Activated naive CD8-positive, alpha-beta T cell treated with anti-CD3 and anti-CD28 coated beads for 36 hours (primary cell): ENCODE measurements at places on chromosomes 2 and 18. TPM values are rescaled to one million over a fixed set of nuclear protein-coding genes. Genes with fewer than 3 reads are reported as not detected.
A peak's percentile ranks its signal among the peaks of the same experiment; 100 is the strongest.

DNA sequence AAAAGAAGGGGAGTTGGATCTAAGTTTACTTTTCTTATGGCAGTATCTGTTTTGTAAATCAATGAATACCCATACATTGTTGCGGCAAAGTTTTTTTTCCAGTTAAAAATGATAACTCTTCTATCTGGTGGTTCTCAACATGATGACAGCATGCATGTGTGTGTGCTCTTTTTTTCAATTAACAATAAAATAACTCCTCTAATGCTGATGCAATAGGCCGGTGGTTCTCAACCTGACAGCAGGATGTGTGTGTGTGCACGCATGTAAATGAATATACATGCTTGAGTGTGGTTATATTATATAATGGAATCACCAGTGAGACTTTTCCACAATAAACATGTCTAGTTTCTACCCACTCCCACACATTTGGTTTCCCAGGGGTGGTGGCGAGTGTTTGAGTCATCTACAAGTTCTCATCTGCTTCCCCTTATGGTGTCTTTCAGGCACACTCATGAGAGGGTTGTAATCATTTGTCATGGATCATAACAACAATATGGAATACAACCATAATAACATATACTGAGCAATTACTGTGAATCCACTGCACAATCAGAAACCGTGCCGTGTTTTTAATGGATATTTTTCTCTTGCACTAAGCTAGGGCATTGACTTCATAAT, 31.2 kb downstream of the PARD3B start:
- H3K4me1 ChIP-seq: peaks cover 8% of the 10 kb centered on the region
- H3K36me3 ChIP-seq: no peaks in the 10 kb centered on the region
- peak overlapping the region; percentile 12 for H3K27ac ChIP-seq
- H3K4me3 ChIP-seq: no peak overlapping the region
- H3K27me3 ChIP-seq: peaks cover 14% of the 10 kb centered on the region
- DNase-seq: peak; percentile 24

DNA sequence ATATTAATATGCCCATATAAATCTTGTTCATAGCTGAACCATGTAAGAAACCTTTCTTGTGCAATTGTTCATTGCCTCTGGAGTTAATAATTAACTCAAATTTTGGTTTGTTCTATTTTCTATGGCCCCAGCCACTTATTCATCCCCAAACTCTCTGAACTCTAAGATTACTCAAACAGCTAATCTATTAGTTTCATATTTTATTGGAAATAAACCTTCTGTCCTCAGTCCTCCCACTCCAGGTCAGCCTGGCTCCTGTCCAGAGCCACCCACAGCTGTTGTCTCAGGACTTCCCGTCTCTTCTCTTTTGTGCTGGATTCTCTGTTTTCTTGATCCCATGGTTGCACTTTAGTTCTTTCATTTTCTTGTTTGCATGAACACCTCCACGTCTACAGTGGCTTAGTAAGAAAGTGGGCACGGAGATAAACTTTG, 4.4 kb upstream of the RNF103 start:
- no peak overlapping the region for H3K27ac ChIP-seq
- no peak overlapping the region for H3K4me3 ChIP-seq
- peaks cover 5% of the 10 kb centered on the region for H3K4me1 ChIP-seq
- no peak for DNase-seq

DNA sequence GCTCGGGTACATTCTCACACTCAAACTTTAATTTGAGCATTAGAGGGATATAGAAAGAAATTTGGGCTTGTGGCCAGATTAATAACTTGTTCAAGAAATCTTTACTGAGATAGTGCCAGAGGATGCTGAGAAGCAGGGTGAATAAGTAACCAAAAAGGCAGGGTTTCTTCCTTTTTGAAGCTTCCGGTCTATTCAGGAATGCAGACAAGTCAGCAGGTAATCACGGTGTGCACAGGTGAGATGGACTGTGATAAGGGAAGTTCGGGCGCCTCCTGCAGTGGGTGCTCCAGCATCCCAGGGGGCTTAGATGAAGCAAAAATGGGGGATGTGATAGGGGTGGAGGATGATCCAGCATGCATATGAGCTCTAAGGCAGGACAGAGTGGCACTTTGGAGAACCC, 44.9 kb upstream of the CYP1B1 start:
- H3K27me3 ChIP-seq: peaks cover 13% of the 10 kb centered on the region
- H3K36me3 ChIP-seq: no peaks in the 10 kb centered on the region
- DNase-seq: no peak

GRCh38 chr2:129752176-129752575, 227.3 kb upstream of the RAB6C start:
- H3K36me3 ChIP-seq: no peaks in the 10 kb centered on the region
- no peak overlapping the region for H3K27ac ChIP-seq
- H3K4me3 ChIP-seq: no peak overlapping the region
- peaks cover 15% of the 10 kb centered on the region for H3K27me3 ChIP-seq
- H3K4me1 ChIP-seq: peaks cover 3% of the 10 kb centered on the region
- no peak for DNase-seq

DNA sequence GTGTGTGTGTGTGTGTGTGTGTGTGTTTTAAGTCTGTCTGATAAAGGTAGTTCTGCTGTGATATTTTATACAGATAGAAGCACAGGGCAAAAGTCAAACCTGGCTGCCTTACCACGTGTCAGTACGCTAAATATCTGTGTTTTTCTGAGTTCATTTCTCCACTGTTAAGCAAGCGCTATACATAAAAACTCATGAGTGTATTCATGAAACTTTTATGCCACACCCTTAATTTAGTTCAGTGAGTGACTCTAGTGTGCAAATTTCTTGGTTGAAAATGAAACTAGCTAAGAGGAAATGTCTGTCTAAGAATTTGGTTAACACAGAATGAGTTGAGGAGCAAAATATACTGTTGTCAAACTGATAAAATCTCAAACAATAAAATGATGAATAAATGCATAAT, 11.2 kb downstream of the CASP10 start:
- H3K36me3 ChIP-seq: peaks cover 62% of the 10 kb centered on the region
- peak overlapping the region; percentile 60 for H3K27ac ChIP-seq
- H3K27me3 ChIP-seq: no peaks in the 10 kb centered on the region
- H3K4me3 ChIP-seq: peak overlapping the region; percentile 40
- peaks cover 66% of the 10 kb centered on the region for H3K4me1 ChIP-seq

DNA sequence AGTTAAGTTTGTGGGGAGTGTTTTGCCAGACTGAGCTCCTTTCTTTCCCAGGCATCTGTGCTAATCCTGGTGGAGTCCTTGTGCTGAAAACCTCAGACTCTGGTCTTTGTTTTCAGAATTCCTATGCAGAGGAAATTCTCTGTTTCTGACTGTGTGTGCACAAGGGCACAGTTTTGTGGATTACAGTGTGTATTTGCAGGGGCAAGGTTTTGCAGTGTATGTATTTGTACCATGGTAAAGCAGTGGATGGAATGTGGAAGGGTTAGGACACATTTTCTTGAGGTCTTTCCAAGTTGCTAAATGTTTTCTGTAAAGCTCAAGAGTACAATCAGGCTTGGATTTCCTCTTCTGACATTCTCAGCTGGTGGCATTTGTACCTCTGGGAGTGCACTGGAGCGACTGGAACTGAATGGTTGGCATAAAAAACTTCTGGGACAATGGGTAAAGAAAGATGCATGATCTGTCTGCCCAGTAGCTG, 139.5 kb upstream of the RND3 start:
- H3K27ac ChIP-seq: no peak overlapping the region
- no peaks in the 10 kb centered on the region for H3K27me3 ChIP-seq
- no peaks in the 10 kb centered on the region for H3K4me1 ChIP-seq
- H3K36me3 ChIP-seq: no peaks in the 10 kb centered on the region
- H3K4me3 ChIP-seq: no peak overlapping the region

DNA sequence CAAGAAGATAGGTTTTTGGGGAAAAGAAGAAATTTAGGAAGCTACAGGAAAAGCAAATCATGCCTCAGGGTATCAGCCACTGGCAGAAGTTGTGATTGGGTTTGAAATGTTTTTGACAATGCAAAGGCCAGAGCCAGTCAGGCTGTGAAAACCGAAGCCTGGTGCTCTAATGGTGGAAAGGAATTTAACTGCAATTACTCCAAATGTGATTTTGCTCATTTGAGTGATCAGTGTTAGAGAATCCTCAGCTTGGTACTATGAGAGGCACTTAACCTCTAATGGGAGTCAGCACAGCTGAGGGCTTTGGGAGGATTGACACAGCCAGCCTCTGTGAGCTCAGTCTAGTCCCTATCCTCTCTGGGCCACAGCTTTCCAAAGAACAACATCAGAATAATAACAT, 176.5 kb downstream of the LRRTM1 start:
- no peak overlapping the region for H3K27ac ChIP-seq
- H3K4me1 ChIP-seq: no peaks in the 10 kb centered on the region
- no peak for DNase-seq
- no peak overlapping the region for H3K4me3 ChIP-seq
- H3K36me3 ChIP-seq: no peaks in the 10 kb centered on the region

- DNase-seq: no peak
- peaks cover 2% of the 10 kb centered on the region for H3K36me3 ChIP-seq
Observed at GRCh38 chr2:201839727-201840126, 33.4 kb downstream of the CDK15 start.

DNA sequence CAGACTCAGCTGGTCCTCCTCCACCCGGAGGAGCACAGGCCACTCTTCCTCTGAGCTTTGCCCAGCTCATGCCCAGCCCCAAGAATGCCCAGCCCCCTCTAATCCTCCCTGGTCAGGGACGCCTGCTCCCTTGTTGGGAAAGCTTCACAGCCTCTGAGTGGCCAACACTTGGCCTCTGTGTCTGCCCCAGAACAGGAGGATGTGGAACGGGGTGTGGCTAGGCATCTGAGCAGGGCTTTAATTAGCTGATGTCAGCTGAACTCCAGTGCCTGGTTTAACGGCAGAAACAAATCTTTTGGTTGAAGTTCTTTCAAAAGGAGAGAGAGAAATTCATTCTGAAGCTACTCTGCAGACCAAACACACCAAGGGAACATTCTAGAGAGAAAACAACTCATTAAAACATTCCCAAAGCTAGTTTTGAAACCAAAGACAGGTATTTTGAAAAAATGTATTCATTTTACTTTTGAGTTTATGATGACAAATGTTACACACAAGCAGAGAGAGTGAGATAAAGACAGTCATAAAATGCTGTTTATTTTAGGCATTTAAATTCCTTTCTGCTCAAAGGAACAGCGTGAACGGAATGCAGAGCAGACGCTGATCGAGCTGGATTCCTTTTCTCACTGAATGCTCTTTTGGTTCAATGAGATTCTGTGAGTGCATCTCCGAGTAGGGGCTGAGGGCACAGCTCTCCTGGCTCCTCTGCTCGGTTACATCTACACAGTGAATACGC, 63.8 kb downstream of the RTP5 start:
- H3K27ac ChIP-seq: no peak overlapping the region
- DNase-seq: no peak
- no peak overlapping the region for H3K4me3 ChIP-seq
- no peaks in the 10 kb centered on the region for H3K4me1 ChIP-seq

- H3K4me3 ChIP-seq: no peak overlapping the region
- peaks cover 5% of the 10 kb centered on the region for H3K4me1 ChIP-seq
- H3K36me3 ChIP-seq: no peaks in the 10 kb centered on the region
- H3K27me3 ChIP-seq: no peaks in the 10 kb centered on the region
Observed at GRCh38 chr18:74446631-74447403, 10.3 kb downstream of the DIPK1C start.

- no peak overlapping the region for H3K4me3 ChIP-seq
- peaks cover 32% of the 10 kb centered on the region for H3K27me3 ChIP-seq
- no peaks in the 10 kb centered on the region for H3K36me3 ChIP-seq
- peak overlapping the region; percentile 45 for H3K27ac ChIP-seq
- no peak for DNase-seq
- H3K4me1 ChIP-seq: peaks cover 8% of the 10 kb centered on the region
Observed at GRCh38 chr18:44681076-44681970, 635 bp downstream of the SETBP1 start.

GRCh38 chr2:126749537-126749936, 93.6 kb downstream of the GYPC start:
- no peak for DNase-seq
- H3K4me1 ChIP-seq: peaks cover 19% of the 10 kb centered on the region
- H3K27me3 ChIP-seq: no peaks in the 10 kb centered on the region
- H3K27ac ChIP-seq: no peak overlapping the region
- H3K36me3 ChIP-seq: no peaks in the 10 kb centered on the region
- no peak overlapping the region for H3K4me3 ChIP-seq

DNA sequence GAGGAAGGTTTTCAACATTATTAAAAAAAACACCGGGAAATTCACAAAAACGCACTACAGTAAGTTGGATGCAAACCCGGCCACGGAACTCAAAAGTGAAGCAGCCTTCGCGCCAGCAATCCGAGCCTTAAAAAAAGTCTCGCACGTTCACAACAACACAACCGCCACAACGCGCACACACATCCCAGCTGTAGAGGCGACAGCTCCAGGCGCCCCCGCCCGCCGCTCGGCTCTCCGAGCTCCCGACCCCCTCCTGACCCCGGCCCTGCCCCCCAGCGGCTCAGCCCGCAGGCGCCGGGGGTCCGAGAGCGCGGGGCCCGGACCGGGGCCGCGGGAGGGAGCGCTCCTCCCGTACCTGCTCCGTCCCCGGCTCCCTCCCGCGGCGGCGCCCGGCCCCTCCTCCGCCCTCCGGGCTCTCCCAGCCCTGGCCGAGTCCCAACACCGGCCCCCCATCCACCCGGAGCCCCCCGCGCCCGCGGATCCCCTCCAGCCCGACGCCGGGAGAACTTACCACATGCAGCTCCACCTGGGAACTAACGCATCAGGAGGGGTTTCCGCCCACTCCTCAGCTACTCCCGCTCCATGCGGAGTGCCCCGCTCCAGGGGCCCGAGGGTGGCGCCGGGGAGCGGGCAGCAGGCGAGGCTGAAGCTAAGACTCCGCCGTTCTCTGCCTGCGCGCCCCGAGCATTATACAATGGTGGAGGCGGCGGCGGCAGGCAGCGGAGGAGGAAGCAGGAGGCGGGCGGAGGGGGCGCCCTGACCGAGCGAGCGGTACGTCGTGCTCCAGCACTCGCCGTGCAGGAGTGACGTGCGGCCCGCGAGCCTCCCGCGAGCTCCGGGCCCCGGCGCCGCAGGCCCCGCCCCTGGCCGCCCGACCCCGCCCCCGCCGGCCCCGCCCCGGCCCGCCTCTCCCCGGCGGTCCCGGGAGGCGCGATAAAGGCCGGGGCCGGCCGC, at the start of gene SERTAD2:
Gene SERTAD2, minus strand, starts transcription at position 805 of the 954 bp plus-strand sequence. CDS start 17,042 bp downstream, outside the sequence.
- no peaks in the 10 kb centered on the region for H3K36me3 ChIP-seq
- peak within 1 kb of the TSS; percentile 90 for H3K27ac ChIP-seq
- peaks cover 75% of the 10 kb centered on the region for H3K4me1 ChIP-seq
- H3K4me3 ChIP-seq: peak within 1 kb of the TSS; percentile 86

- no peaks in the 10 kb centered on the region for H3K36me3 ChIP-seq
- no peak overlapping the region for H3K4me3 ChIP-seq
- H3K4me1 ChIP-seq: no peaks in the 10 kb centered on the region
- no peak for DNase-seq
- H3K27ac ChIP-seq: no peak overlapping the region
Observed at GRCh38 chr18:61413396-61413795, 80.2 kb downstream of the CDH20 start.

OR6B2 gene
- total RNA-seq: not detected

LAPTM4A gene
- total RNA-seq: 20.5 TPM

SRD5A2 gene
- not detected for total RNA-seq

MBP gene
- 45.9 TPM for total RNA-seq

ELOA2 gene
- not detected for total RNA-seq

PLGLB1 gene
- total RNA-seq: 1.6 TPM

ALPP gene
- total RNA-seq: not detected

CYP27A1 gene
- not detected for total RNA-seq
